Mesothelial cell of epicardium (in vitro differentiated cells): ENCODE measurements at places on chromosomes 6 and 20. TPM values are rescaled to one million over a fixed set of nuclear protein-coding genes. Genes with fewer than 3 reads are reported as not detected.

Gene LY6G6F
- total RNA-seq: not detected in 3 replicates

Gene TSHZ2
- total RNA-seq: 28.8 to 31.0 TPM (median 29.1 TPM) in 3 replicates

Gene LINC00237
- total RNA-seq: not detected in 3 replicates

Gene HLA-DQA1
- total RNA-seq: not detected in 3 replicates

Gene BMP2
- 9.2 to 10.5 TPM (median 9.4 TPM) in 3 replicates for total RNA-seq

- H3K4me3 ChIP-seq: no peak overlapping the region
- DNase-seq: no peak
- no peak overlapping the region for H3K27ac ChIP-seq
- no peaks in the 10 kb centered on the region for H3K27me3 ChIP-seq
Observed at GRCh38 chr6:161261325-161261724, 12.5 kb downstream of the AGPAT4 start.

GRCh38 chr6:86331265-86331840 is 606.0 kb upstream of the HTR1E start:
- no peak for DNase-seq
- H3K36me3 ChIP-seq: no peaks in the 10 kb centered on the region

DNA sequence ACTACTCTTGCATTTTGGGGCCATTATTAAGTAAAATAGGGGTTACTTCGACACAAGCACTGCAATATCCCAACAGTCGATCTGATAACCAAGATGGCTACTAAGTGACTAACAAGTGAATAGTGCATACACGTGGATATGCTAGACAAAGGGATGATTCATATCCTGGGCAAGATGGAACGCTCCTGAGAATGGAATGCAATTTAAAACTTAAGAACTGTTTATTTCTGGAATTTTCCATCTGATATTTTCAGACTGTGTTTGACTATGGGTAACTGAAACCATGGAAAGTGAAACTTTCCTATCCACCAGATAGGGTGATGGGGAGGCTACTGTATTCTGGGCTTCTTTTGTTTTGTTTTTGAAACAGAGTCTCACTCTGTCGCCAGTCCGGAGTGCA is 66.5 kb downstream of the ILRUN start:
- DNase-seq: no peak
- H3K4me3 ChIP-seq: no peak overlapping the region
- H3K27me3 ChIP-seq: no peaks in the 10 kb centered on the region
- H3K36me3 ChIP-seq: peaks cover 36% of the 10 kb centered on the region
- no peak overlapping the region for H3K27ac ChIP-seq

DNA sequence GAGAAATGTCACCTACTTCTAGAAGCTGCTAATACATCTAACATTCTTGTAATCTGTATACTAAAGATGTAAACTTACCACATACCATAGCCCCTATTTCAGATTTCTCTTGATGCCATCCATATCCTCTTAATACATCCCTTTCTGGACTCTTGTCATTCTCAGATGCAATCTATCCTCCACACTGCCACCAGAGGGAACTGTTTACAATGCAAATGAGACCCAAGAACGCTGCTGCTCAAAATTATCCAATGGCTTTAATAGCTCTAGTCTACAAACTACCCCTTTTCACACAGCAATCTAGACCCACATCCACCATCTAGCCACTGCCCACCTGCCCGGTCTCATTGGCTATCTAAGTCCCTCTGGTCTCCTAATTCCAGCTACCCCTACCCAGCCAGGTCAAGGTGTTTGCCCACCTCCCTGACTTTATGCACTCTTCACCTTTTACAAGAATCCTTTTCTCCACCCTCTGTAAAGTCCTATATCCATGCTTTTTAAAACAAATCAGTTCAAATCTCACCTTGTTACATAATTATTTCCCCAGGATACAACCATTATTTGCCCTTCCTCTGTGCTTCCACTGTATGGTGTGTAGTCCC is 14.8 kb downstream of the FAXC start:
- H3K36me3 ChIP-seq: no peaks in the 10 kb centered on the region
- DNase-seq: no peak
- no peaks in the 10 kb centered on the region for H3K27me3 ChIP-seq
- H3K27ac ChIP-seq: no peak overlapping the region
- no peak overlapping the region for H3K4me3 ChIP-seq
- H3K4me1 ChIP-seq: peaks cover 8% of the 10 kb centered on the region

- H3K27ac ChIP-seq: no peak overlapping the region
- no peak for DNase-seq
Observed at GRCh38 chr20:6519556-6519955, 247.9 kb upstream of the BMP2 start.

- peaks cover 31% of the 10 kb centered on the region for H3K36me3 ChIP-seq
- peaks cover 27% of the 10 kb centered on the region for H3K4me1 ChIP-seq
- H3K27me3 ChIP-seq: no peaks in the 10 kb centered on the region
- no peak for DNase-seq
Observed at GRCh38 chr6:31838968-31839367, 11.4 kb downstream of the HSPA1B start.

GRCh38 chr6:147063469-147064031 is 140.7 kb upstream of the STXBP5 start:
- no peaks in the 10 kb centered on the region for H3K27me3 ChIP-seq
- H3K27ac ChIP-seq: no peak overlapping the region
- no peak for DNase-seq
- H3K4me1 ChIP-seq: no peaks in the 10 kb centered on the region
- H3K36me3 ChIP-seq: no peaks in the 10 kb centered on the region

DNA sequence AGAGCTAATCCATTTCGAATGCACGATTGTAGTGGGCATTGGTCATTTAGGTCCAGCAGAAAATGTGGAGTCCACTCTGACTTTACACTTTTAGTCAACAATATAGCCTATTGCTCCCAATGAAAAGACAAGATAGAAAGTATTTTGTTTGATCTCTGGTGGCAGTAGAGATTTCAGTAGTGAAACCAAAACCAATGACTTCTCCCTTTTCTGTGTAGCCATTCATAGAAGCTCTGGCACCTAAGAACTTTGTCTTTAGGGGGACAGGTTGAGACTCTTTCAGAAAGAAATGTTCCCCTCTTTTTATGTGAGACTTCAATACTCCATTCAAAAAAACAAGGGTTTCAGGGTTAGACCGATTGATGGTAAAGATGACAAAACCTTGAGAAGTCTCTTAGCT is 510.8 kb upstream of the POU3F2 start:
- DNase-seq: no peak
- no peak overlapping the region for H3K4me3 ChIP-seq
- peaks cover 8% of the 10 kb centered on the region for H3K4me1 ChIP-seq
- no peaks in the 10 kb centered on the region for H3K36me3 ChIP-seq
- no peaks in the 10 kb centered on the region for H3K27me3 ChIP-seq

DNA sequence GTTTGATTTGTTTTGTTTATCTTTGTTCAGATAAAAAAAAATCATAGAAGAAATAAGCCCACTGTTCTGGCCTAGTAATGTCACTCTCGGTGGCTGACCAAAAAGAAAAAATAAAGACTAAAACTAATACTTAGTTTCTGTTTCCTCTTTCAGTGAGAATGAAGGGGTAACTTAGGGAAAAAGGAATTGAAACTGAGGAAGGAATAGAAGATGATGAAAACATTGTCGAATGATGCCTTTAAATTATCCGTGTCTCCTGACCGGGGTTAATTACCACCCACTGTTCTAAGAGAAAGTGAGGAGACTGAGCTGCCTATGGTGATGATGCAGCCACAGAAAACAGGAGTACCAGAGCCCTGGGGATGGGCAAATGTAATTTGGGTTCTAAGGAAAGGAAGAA is 73.1 kb downstream of the PTCHD4 start:
- peaks cover 3% of the 10 kb centered on the region for H3K4me1 ChIP-seq
- H3K36me3 ChIP-seq: no peaks in the 10 kb centered on the region
- H3K27me3 ChIP-seq: no peaks in the 10 kb centered on the region
- no peak overlapping the region for H3K4me3 ChIP-seq
- no peak for DNase-seq
- H3K27ac ChIP-seq: no peak overlapping the region

GRCh38 chr6:89281779-89282246 is 33.3 kb downstream of the GABRR2 start:
- H3K27me3 ChIP-seq: no peaks in the 10 kb centered on the region
- no peak overlapping the region for H3K27ac ChIP-seq
- DNase-seq: no peak
- H3K36me3 ChIP-seq: no peaks in the 10 kb centered on the region
- no peak overlapping the region for H3K4me3 ChIP-seq
- no peaks in the 10 kb centered on the region for H3K4me1 ChIP-seq

GRCh38 chr6:8481727-8482126 is 46.4 kb upstream of the SLC35B3 start:
- no peak overlapping the region for H3K4me3 ChIP-seq
- peaks cover 6% of the 10 kb centered on the region for H3K36me3 ChIP-seq
- H3K4me1 ChIP-seq: peaks cover 9% of the 10 kb centered on the region
- H3K27me3 ChIP-seq: no peaks in the 10 kb centered on the region
- no peak overlapping the region for H3K27ac ChIP-seq
- DNase-seq: no peak

GRCh38 chr20:9928955-9929354 is 90.1 kb upstream of the PAK5 start:
- peaks cover 9% of the 10 kb centered on the region for H3K27me3 ChIP-seq
- no peak for DNase-seq
- H3K4me1 ChIP-seq: no peaks in the 10 kb centered on the region
- H3K4me3 ChIP-seq: no peak overlapping the region
- H3K27ac ChIP-seq: no peak overlapping the region
- H3K36me3 ChIP-seq: no peaks in the 10 kb centered on the region

DNA sequence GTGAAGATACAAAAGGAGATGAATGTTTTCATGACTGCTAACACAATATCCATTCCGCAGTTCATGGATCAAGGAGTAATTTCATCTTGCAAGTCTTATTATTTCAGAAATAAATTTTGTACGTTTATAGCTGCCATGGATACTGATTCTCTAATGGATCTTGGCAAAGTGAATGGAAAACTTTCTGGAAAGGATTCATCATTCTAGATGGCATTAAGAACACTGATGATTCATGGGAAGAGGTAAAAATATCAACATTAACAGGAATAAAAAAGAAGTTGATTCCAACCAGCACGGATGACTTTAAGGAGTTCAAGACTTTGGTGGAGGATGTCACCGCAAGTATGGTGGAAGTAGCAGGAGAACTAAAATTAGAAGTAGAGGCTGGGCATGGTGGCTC is 2.8 kb downstream of the HUS1B start:
- H3K27me3 ChIP-seq: no peaks in the 10 kb centered on the region
- peaks cover 12% of the 10 kb centered on the region for H3K36me3 ChIP-seq
- no peak for DNase-seq
- H3K4me3 ChIP-seq: no peak overlapping the region

DNA sequence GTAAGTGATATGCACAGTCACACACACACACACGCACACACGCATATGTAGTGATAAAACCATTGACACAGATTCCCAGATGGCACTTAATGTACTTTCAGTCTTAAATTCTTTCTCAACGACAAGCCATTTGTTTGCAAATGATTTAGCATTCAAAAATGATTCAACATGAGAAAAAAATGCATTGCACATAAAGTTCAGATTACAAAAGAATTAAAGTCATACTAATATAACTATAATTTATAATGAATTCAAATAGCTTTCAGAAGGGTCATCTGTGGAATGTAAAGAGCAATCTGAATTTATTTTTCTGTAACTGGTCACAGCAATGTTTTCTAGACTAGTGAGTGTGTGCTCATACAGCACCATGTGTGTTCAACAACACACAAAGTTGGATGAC is 521.6 kb upstream of the ZNF337 start:
- H3K4me3 ChIP-seq: no peak overlapping the region
- H3K36me3 ChIP-seq: no peaks in the 10 kb centered on the region
- no peaks in the 10 kb centered on the region for H3K4me1 ChIP-seq
- no peak for DNase-seq

DNA sequence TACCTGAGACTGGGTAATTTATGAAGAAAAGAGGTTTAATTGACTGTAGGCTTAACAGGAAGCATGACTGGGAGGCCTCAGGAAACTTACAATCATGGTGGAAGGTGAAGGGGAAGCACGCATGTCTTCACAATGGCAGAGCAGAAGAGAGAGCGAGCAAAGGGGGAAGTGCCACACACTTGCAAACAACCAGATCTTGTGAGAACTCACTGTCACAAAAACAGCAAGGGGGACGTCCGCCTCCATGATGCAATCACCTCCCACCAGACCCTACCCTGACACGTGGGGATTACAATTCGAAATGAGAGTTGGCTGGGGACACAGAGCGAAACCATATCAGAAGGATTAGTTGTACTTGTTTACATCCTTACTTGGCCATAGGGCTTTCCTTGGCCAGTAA is 49.7 kb downstream of the FIG4 start:
- H3K4me1 ChIP-seq: peaks cover 26% of the 10 kb centered on the region
- no peak for DNase-seq

DNA sequence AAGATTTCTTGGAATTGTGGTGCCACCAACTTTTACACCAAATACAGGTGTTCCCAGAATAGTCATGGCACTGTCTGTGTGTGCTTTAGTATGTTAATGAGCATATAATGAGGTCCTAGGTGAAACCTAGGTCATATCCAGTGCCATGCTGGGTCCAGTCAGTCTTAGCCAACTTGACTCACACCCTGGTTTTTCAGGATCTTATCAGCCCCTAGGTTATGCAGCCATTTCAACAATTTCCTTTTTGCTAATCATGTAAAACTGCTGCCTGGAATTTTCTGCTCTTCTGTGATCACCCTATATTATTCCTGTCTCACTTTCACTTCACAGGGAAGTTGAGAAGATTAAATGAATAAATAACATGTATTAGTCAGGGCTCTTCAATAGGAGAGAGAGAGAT is 23.7 kb downstream of the SDHAF4 start:
- H3K27me3 ChIP-seq: no peaks in the 10 kb centered on the region
- no peak overlapping the region for H3K27ac ChIP-seq
- no peak overlapping the region for H3K4me3 ChIP-seq
- H3K4me1 ChIP-seq: peaks cover 6% of the 10 kb centered on the region
- H3K36me3 ChIP-seq: peaks cover 34% of the 10 kb centered on the region

DNA sequence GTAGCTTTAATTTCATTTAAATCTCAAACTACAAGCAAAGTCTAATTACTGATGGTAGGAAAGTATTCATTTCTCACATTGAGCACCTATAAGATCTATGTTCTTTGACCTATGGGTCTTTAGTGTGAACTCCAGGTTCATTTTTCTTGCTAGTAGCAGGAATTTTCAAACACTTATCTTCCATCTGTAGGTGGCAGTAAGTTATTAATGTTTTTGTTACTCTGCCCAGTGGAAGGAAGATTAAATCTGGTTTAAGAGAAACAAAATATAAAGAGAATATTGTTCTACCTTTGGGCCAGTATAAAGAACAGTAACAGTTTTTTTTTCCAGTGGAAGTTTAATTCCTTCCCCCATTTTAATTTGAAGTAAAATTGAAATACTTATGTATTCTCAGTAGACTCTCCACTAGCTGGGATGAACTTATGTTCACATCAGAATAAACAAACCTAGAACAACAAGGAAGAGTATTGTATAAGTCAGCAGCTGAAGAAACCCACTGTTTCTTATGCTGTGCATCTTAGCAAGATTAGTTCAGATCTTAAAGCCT is 328.2 kb downstream of the PHF3 start:
- peaks cover 13% of the 10 kb centered on the region for H3K4me1 ChIP-seq
- H3K27me3 ChIP-seq: no peaks in the 10 kb centered on the region
- no peaks in the 10 kb centered on the region for H3K36me3 ChIP-seq
- H3K27ac ChIP-seq: no peak overlapping the region
- no peak for DNase-seq

DNA sequence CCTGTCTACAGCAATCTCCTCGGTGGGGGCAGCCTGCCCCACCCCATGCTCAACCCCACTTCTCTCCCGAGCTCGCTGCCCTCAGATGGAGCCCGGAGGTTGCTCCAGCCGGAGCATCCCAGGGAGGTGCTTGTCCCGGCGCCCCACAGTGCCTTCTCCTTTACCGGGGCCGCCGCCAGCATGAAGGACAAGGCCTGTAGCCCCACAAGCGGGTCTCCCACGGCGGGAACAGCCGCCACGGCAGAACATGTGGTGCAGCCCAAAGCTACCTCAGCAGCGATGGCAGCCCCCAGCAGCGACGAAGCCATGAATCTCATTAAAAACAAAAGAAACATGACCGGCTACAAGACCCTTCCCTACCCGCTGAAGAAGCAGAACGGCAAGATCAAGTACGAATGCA is 19.4 kb downstream of the PRDM1 start:
- H3K27me3 ChIP-seq: peaks cover 28% of the 10 kb centered on the region
- H3K4me3 ChIP-seq: no peak overlapping the region
- no peak for DNase-seq
- peaks cover 12% of the 10 kb centered on the region for H3K4me1 ChIP-seq
